ENCODE measurements at places on chromosomes 12 and 14.

DNA sequence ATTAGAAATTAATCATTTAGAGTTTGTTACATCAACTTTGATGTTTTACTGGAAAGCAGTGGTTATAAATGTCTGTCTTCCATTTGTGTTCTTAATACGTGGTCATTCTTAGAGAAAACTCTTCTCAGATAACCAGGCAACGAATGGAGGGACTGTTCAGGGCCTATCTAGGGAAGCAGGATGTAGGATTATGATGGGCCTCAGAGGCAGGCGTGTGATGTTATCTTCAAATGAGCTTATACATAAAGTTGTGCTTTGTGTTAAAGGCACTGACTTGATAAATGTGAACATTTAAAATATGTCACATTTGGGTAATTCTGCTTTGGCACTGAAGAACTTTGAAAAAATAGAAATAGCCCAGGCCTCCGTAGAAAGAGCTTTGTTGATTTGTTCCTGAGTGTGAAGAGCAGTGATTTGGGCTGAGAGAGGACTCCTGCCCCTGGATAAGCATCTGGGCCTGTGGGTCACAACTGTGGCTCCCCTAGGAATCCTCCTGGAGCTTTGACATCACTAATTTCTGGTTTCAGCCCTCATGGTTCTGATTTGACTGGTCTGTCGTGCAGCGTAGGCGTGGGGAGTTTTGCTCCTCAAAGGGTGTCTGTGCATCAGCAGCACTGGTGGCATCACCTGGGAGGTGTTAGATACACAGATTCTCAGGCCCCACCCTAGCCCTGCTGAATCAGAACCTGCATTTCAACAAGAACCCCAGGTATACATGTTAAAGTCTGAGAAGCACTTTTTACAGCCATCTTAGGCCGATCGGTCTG is 55.4 kb downstream of the SAMD4A start:
- DNase-seq: no peak

DNA sequence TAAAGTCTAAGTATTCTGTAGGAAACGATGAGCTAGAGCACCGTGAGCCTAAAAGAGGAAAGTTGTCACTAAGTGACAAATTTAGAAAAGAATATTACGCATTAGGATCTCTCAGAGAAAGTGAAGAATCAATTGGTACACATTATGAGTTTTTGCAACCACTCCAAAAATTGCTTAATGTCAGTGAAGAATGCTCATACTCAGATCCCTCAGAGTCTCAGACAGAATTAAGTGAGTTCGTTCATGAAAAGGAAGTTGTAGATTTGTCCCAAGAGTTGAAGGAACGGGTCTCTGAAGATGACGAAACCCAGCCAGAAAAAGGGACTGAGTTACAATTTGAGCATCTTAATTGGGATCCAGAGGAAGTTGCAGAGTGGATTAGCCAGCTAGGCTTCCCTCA is 1.5 kb downstream of the SAMD15 start:
- DNase-seq: no peak

GRCh38 chr12:88433997-88434703 is 146.1 kb downstream of the KITLG start:
- DNase-seq: no peak

GRCh38 chr12:117161460-117162166 is 28.7 kb downstream of the FBXO21 start:
- DNase-seq: no peak

GRCh38 chr12:100508751-100509150 is 35.1 kb downstream of the NR1H4 start:
- DNase-seq: no peak

DNA sequence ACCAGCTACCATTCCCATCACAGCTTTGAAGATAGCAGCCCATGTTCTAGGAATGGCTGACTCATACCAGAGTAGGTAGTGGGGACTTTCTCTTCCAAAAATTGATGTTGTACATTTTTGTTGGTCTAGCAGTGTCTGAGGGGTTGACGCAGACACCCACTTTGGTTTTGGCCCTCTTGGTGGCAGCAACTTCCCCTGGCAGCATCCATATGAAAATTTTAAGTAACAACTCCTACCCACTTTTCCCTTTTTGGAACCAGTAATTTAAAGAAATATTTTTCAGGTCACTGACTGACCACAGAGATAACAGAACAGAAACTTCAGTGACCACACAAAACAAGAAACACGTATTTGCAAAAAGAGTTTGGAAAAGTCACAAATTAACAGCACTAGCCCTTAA is 162.0 kb upstream of the TMCC3 start:
- no peak for DNase-seq

DNA sequence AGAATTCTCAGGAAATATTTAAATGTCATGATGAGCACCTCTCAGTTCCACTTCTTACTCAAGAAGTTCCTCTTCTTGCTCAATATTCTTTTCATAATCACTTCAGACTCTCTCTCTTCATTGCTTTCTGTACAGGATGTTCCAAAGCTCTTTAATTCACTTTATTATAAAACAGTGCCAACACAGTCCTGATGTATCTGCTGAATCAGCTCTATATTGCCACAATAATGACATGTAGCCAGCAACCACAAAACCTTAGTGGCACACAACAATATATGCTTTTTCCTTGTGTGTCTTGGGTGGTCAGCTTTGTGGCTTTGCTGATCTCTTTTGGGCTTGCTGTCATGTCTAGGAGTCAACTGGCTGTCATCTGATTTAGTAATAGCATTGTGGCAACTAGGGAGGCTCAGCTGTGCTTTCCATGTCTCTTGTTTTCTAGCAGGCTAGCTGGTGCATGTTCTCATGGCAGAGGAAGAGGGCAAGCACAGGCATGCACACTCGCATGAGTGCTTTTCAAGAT is 52.8 kb upstream of the SLC2A13 start:
- peak; percentile 35 for DNase-seq

DNA sequence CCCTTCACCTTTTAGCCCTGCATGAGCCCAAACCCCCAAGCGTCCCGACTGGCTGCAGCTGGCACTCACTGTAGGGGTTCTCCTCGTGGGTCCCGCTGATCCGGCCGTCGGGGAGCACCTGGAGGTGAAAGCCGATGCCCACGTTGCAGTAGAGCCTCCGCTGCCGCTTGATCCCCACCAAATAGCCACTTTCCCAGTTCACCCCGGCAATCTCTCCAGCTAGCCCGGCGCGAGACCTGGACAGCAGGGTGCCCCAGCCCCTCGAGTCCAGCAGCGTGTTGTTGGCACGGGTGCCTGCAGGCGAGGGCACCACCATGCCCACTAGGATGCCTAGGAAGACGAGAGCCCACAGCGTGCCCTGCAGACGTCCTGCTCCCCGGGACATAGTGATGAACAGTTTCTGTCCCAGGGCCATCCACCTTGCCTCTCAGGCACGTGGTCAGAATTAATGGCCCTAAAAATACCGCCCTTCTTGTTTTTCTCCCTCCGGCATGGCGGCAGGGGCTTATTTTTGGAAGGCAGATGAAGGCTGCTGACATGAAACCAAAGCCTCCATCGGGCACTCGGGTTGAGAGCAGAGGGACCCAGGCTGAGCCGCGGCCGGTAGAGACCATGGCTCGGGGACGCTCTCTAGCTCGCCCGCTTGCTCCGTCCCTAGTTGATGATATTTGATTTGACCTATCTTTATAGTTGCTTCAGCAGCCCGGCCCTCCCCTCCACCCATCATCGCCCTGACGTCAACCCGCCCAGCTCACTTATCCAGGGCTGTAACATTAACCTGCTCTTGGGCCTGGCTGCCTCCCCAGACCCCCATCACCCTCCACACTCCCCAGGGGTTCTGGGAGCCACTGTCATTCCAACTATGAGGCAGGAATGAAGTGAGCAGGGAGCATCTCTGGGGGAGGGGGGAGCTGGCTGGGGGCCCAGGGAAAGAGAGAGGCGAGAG is at the start of gene FGF6:
FGF6 (minus strand) TSS at position 660 of the 946 bp plus-strand sequence; CDS start at position 415, 245 bp downstream.
- no peak for DNase-seq

GRCh38 chr14:94598816-94599655 is 13.2 kb upstream of the SERPINA3 start:
- DNase-seq: no peak

DNA sequence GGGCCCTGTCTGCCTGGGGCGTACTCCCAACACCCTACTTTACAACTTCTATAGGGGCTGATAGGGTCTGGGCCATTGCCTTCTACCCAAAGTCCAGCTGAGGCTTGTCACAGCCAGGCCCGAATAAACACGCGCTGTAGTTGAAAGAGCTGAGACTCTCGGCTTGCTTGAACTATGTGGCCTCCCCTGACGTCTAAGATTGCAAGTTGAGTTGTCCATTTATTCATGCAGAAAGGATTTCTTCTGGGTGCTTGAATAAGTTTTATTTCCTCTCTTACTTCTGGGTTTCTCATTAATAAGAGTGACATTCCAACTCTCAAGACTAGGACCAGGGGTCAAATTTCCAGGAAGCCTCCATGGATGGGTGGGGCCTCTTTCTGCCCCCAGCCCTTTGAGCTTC is 74.4 kb upstream of the VRK1 start:
- no peak for DNase-seq

GRCh38 chr12:57044889-57045288 is 5.0 kb downstream of the MYO1A start:
- DNase-seq: no peak

- DNase-seq: no peak
Observed at GRCh38 chr12:123387508-123388176, 3.7 kb downstream of the KMT5A start.

DNA sequence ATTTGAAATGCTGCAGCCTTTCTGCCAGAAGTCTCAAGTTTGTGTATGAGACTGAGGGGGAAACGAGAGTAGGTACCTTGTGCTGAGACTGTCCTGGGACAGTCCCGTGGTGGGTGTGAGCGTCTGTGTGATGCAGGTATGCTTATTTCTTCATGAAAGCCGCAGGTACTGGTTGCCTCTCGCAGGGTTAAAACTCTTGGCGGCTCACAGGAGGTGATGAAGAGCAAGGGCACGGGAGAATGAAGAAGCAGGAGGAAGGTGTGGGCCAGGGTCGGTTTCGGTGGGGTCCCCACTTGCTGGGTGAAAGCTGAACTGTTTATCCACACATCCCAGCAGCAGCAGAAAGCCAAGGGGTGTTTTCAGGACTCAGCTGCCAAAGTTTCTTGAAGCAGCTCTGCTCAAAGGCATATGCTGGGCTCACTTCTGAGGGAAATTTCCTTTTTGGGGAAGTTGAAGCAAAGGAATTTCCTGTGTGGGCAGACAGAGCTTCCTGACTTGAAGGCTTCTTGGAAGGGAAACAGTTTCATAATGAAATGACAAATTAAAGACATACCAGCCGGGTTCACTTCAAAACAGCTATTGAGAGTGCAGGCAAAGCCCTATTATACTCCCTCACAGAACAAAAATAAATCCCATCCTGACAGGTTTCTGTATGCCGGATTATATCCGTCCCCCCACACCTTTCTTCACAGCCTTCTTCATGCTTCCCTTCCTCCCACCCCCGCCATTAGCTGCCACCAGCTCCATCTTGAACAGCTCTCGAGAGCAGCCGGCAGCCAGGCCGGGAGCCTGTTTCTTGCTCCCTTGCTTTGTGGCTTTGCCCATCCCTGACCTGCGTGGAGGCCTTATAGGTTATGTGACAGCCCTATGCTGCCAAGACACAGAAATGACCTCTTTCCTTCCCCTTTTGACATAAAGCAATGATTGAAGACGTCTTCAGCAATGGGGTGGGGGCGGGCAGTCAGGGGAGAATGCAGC is 116.6 kb downstream of the ETV6 start:
- DNase-seq: no peak

DNA sequence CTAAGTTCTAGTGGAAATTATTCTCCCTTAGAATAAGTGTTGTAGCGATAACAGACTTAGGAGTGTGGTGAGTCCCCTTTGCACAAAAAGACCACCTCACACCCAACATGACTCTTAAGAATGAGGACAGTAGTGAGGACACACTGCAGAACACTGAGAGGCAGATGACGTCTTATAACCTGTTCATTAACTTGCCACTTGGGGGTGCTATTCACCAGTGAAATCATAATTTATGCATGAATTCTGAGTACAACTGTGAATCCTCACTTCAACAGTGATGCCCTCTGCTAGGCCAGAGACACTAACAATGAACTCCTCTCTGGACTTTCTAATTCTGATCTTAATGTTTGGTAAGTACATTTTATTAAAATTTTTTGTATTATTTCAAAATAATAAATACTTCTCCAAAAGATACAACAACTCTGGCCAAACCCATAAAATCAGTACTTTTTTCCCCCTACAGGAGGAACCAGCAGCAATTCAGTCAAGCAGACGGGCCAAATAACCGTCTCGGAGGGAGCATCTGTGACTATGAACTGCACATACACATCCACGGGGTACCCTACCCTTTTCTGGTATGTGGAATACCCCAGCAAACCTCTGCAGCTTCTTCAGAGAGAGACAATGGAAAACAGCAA is 274.7 kb downstream of the DAD1 start:
- DNase-seq: peak; percentile 9

DNA sequence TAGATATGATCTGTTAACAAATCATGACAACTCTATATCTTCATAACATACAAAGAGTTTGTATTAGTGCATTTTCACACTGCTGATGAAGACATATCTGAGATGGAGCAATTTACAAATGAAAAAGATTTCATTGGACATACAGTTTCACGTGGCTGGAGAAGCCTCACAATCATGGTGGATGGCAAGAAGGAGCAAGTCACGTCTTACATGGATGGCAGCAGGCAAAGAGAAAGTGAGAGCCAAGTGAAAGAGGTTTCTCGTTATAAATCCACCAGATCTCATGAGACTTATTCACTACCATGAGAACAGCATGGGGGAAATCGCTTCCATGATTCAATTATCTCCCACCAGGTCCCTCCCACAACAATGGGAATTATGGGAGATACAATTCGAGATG is 157.6 kb downstream of the DUSP6 start:
- no peak for DNase-seq

Data from DMS 273 treated with DMSO at 0.1 percent for 48 hours (cell line).